Activated CD8-positive, alpha-beta T cell treated with anti-CD3 and anti-CD28 coated beads, Interleukin-2, amount 10 ng/mL, durations not matched to agents 7 days and 5 days (primary cell): ENCODE measurements at places on chromosomes 7 and 10. TPM values are rescaled to one million over a fixed set of nuclear protein-coding genes. Genes with fewer than 3 reads are reported as not detected.

- H3K4me3 ChIP-seq, result no peak overlapping the region
- H3K36me3 ChIP-seq, result no peaks in the 10 kb centered on the region
- peaks cover 11% of the 10 kb centered on the region for H3K27me3 ChIP-seq
- H3K4me1 ChIP-seq, result no peaks in the 10 kb centered on the region
- no peak overlapping the region for H3K27ac ChIP-seq
Observed at GRCh38 chr10:62562101-62562500, 187.9 kb downstream of the ZNF365 start.

GRCh38 chr7:70463352-70463938, 668.5 kb upstream of the GALNT17 start:
- no peak for DNase-seq
- peaks cover 2% of the 10 kb centered on the region for H3K27me3 ChIP-seq
- H3K27ac ChIP-seq, result no peak overlapping the region
- no peak overlapping the region for H3K4me3 ChIP-seq
- H3K36me3 ChIP-seq, result no peaks in the 10 kb centered on the region

DNA sequence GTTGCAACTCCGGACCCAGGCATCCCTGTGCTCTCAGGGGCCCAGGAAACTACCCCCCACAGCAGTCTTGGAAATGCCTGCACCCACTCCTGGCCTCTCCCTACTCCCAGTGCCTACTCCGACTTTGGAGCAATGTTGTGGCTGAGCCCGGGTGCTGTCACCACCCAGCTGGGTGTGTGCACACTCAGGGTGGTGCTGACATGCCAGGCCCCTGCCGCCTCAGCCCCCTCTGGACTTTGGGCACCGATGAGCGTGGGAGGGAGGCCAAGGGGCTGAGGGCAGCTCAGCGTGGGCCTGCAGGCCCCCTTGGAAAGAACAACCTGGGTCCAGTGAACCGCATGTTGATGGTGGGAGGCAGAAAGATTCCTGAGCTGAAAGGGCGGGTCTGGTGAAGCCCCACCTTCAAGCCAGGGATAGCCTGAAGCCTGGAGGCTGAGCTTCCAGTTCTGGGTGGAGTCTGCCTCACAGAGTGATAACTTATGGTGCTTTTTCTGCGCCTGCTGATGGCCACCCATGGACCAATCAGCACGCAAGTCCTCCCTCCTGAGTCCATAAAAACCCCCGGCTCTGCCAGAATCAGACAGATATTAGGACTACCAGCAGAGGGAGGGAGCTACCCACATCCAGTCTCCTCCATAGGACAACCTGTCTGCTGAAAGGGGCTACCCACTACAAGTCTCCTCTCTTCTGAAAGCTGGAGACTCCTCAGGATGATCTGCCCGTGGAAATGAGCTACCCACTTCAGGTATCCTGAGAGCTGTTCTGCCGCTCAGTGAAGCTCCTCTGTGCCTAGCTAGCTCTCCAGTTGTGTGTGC, 380.4 kb upstream of the SORCS1 start:
- H3K36me3 ChIP-seq, result no peaks in the 10 kb centered on the region
- no peaks in the 10 kb centered on the region for H3K4me1 ChIP-seq
- H3K27me3 ChIP-seq, result no peaks in the 10 kb centered on the region

Gene TMEM270
- total RNA-seq, result not detected
